ENCODE measurements at places on chromosomes 1 and 21. TPM values are rescaled to one million over a fixed set of nuclear protein-coding genes. Genes with fewer than 3 reads are reported as not detected.
A peak's percentile ranks its signal among the peaks of the same experiment; 100 is the strongest.

GRCh38 chr1:61441723-61442262 lies 283.1 kb downstream of the TM2D1 start:
- H3K27me3 ChIP-seq, result no peaks in the 10 kb centered on the region
- no peak overlapping the region for H3K27ac ChIP-seq
- H3K36me3 ChIP-seq, result no peaks in the 10 kb centered on the region

GRCh38 chr1:88247666-88248065 lies 436.4 kb upstream of the PKN2 start:
- no peaks in the 10 kb centered on the region for H3K4me1 ChIP-seq
- H3K27me3 ChIP-seq, result no peaks in the 10 kb centered on the region
- no peak overlapping the region for H3K4me3 ChIP-seq
- no peak for DNase-seq
- no peaks in the 10 kb centered on the region for H3K36me3 ChIP-seq

DNA sequence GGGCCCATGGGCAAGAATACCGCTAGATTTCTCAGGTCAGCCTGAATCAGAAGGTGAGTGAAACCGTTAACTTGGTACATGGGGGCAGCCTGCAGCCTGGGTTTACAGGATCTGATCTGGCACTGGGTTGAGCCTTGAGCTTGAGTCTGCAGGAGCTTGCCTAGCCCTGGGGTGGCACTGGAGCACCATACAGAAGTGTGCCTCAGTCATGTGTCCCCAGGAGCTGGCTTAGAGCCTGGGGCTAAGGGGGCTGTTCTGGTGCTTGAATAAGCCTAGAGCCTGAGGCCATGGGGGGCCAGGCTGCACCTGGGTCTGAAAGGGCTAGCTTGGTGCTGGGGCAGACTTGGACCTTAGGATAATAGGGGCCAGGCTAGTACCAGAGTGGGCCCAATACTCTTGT lies 457.2 kb upstream of the PBX1 start:
- H3K4me3 ChIP-seq, result no peak overlapping the region
- no peaks in the 10 kb centered on the region for H3K27me3 ChIP-seq
- no peaks in the 10 kb centered on the region for H3K36me3 ChIP-seq
- H3K4me1 ChIP-seq, result no peaks in the 10 kb centered on the region

- H3K4me3 ChIP-seq, result no peak overlapping the region
- peaks cover 5% of the 10 kb centered on the region for H3K4me1 ChIP-seq
- H3K36me3 ChIP-seq, result peaks cover 4% of the 10 kb centered on the region
- H3K27ac ChIP-seq, result no peak overlapping the region
These were observed 54.6 kb downstream of the LDLRAD2 start for GRCh38 chr1:21866707-21867043.

DNA sequence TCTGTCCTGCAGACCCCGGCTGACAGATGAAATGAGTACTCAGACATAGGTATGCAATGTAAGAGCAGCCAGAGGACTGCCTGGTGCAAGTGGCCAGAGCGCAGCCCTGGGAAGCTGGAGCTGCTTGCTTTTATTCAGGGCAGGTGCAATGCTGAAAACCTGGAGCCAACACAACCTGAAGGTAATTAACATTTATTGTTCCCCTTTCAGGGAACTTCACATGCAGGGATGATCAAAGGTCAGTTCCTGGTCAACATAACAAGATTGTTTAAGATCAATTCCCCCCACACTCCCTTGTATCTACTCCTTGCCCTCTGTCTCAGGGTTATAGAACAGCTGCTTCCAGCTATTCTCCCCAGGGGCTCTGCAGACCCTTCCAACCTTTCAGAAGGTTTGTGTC lies 48.7 kb upstream of the PRELP start:
- peaks cover 24% of the 10 kb centered on the region for H3K27me3 ChIP-seq
- no peaks in the 10 kb centered on the region for H3K36me3 ChIP-seq
- no peak overlapping the region for H3K27ac ChIP-seq
- no peak for DNase-seq
- no peaks in the 10 kb centered on the region for H3K4me1 ChIP-seq
- H3K4me3 ChIP-seq, result no peak overlapping the region

- DNase-seq, result no peak
- no peak overlapping the region for H3K4me3 ChIP-seq
- no peaks in the 10 kb centered on the region for H3K27me3 ChIP-seq
- no peak overlapping the region for H3K27ac ChIP-seq
- no peaks in the 10 kb centered on the region for H3K4me1 ChIP-seq
- no peaks in the 10 kb centered on the region for H3K36me3 ChIP-seq
These were observed 150.2 kb downstream of the PRDM16 start for GRCh38 chr1:3219005-3219790.

FMN2 gene
- total RNA-seq, result not detected

- peak; percentile 88 for DNase-seq
- H3K4me3 ChIP-seq, result peak within 1 kb of the TSS; percentile 77
- H3K4me1 ChIP-seq, result peaks cover 46% of the 10 kb centered on the region
- H3K27me3 ChIP-seq, result peaks cover 2% of the 10 kb centered on the region
- H3K36me3 ChIP-seq, result no peaks in the 10 kb centered on the region
- H3K27ac ChIP-seq, result peak within 1 kb of the TSS; percentile 62
These were observed at the start of gene ELAPOR1 for GRCh38 chr1:109113590-109114341. ELAPOR1 (plus strand) TSS chr1:109114115; CDS start chr1:109114184, 69 bp downstream.

ZNF695 gene
- 2.6 TPM for total RNA-seq

GRCh38 chr21:29209696-29210095 lies 79.3 kb downstream of the MAP3K7CL start:
- H3K36me3 ChIP-seq, result no peaks in the 10 kb centered on the region
- no peak overlapping the region for H3K27ac ChIP-seq
- peaks cover 1% of the 10 kb centered on the region for H3K27me3 ChIP-seq
- DNase-seq, result no peak
- H3K4me3 ChIP-seq, result no peak overlapping the region
- peaks cover 12% of the 10 kb centered on the region for H3K4me1 ChIP-seq

DNA sequence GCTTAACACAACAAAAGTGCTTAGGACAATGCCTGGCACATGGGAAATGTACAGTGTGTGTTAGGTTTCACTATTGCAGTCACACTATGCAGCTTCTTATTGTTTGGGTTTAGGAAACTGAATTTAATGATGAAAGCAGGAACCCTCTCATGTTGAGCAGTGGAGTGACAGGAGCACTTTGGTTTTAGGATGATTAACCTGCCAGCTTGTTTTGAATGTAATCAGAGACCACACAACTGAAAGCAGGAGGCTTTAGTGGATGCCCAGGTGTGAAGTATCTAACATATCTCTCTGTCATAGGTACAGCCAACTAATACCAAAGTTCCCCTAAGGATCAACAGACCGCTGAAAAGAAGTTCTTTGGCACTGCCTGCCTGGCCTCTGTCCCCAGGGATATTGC lies 406.9 kb upstream of the USP24 start:
- H3K27ac ChIP-seq, result no peak overlapping the region
- no peaks in the 10 kb centered on the region for H3K4me1 ChIP-seq
- H3K27me3 ChIP-seq, result peaks cover 6% of the 10 kb centered on the region
- no peaks in the 10 kb centered on the region for H3K36me3 ChIP-seq
- H3K4me3 ChIP-seq, result no peak overlapping the region

Data from activated CD8-positive, alpha-beta T cell treated with anti-CD3 and anti-CD28 coated beads for 36 hours (primary cell).